Activated CD8-positive, alpha-beta memory T cell treated with anti-CD3 and anti-CD28 coated beads for 1 hour (primary cell): ENCODE measurements at places on chromosomes 3 and 15.

- DNase-seq = no peak
These were observed 312.7 kb downstream of the TLE3 start for GRCh38 chr15:69784798-69785566.

GRCh38 chr3:127629467-127630403 lies 750 bp downstream of the PODXL2 start:
- peak; percentile 8 for DNase-seq

DNA sequence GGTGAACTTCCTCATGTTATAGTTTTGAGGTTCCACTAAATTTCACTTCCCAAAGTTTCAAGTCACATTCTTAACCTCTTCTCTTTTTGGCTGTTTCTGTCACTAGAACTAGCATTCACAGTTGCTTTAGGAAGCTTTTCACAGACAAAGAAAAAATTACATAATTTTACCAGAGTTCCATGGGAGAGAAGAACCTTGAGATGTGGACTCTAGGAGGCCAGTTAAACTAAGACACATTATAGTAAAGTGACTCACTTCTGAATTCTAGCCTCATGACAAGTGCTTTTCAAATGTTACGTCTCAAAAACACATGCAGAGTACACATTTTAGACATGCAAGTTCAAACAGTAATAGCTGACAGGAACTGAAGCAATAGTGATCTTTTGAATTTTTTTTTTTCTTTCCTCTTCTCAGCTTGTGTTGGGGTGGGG lies 39.9 kb upstream of the LRTM1 start:
- no peak for DNase-seq

DNA sequence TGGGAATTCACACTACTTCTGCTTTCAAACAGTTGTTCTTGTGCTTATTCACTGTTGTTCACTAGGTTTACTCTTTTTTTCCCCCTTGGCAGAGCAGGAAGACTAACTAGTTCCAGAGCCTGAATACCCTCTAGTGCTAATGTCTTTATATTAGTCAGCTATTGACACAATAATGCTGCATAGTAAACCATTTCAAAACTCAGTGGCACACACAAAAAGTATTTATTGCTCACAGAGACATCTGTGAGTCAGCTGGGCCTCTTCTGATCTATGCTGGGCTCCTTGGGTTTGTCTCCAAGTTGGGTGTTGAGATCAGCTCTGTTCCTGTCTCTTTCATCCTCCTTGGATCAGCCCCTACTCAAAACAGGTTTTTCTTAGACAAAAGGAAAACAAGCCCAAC lies 51.1 kb downstream of the RSRC1 start:
- DNase-seq = no peak

GRCh38 chr3:188322135-188322887 lies 168.4 kb downstream of the LPP start:
- DNase-seq = no peak

DNA sequence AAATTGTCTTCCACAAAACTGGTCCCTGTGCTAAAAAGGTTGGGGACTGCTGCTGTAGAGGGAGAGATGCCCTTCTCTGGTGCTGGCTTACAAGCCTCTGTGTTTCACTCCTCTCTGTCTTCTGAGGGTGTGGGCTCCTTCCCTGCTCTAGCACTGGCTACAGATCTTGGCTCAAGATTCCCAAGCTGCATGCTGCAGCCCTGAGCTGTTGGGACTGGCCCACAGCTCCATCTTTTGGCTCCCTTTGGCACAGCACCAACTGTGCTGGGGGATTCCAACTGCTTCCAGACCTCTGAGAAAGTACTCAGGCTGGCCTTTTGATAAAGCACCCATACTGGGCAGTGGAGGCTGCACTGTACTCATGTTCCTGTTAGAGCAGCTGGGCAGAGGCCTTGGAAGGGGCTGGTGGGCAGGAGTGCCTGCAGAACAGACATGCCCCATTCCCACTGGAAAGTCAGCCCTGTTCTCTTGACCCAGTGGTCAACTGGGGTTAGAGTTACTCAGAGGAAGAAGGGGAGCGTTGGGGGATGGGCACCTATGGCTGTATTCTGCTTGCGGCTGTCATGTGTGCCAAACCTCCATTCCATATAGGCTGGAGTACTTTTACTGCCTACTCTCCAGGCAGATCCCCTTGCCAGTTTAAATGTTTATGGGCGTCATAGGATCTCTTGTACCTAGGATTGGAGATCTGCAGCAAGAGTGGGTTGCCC lies 55.7 kb downstream of the GALK2 start:
- no peak for DNase-seq

DNA sequence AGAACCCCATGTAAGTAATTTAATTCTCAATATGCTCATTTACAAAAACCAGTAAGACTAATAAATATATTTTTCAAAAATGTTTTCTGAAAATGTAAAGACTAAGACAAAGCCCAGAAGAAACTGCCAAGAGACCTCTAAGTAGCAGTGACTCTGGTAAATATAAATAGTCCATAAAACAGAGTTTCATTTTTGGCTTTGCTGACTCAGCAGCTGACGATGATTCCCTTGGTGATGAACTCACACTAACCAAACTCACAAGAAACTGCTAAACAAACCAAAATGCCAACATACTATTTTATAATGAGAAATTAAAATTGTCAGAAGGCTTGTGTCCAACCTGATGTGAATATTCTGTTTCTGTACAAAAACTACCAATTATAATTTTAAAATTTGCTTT lies 31.5 kb upstream of the IMPG2 start:
- DNase-seq = no peak

DNA sequence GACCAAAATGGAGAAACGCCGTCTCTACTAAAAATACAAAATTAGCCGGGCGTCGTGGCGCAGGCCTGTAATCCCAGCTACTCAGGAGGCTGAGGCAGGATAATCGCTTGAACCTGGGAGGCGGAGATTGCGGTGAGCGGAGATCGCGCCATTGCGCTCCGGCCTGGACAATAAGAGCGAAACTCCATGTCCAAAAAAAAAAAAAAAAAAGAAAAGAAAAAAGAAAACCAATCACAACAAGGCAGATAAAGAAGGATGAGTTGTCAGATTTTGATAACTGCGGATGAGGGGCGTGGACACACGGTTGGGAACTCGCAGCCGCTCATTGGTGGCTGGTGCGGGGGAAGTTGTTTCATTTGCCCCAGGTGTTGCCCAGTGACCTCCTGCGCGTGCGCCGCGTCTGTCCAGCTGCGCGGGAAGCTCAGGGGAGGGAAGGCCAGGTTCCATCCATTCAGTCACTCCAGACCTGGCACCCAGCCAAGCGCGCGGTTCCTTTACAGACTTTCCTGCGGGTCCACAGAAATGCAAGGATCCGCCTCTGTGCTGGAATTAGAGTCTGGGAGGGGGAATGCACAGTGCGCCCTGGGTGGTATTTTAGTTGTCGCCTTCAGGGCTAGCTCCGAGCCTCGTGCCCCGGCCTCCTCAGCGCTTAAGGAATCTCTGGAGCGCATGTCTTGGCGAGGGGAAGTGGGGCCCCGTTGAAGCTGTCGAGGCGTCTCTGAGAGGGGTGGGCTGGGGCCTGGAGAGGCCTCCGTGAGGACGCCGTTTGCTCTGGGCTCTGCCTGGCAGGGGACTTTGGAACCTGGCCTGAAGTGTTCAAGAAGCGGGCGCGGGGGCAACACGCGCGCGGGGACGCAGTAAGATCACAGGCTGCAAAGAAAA lies 708 bp upstream of the GCHFR start:
- no peak for DNase-seq

DNA sequence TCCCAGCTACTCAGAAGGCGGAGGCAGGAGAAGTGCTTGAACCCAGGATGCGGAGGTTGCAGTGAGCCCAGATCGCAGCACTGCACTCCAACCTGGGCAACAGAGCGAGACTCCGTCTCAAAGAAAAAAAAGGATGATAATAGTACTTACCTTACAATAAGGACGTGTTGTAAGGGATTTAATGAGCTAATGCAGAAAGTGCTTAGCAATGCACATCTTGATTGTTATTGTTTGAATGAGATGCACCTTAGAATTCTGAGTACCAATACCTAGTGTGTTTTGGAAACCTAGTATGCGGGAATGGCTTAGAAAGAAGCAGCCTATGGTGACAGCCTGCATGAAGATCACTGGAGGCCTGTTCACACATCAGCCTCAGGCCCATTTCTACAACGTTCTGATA lies 19.5 kb downstream of the SNUPN start:
- no peak for DNase-seq

DNA sequence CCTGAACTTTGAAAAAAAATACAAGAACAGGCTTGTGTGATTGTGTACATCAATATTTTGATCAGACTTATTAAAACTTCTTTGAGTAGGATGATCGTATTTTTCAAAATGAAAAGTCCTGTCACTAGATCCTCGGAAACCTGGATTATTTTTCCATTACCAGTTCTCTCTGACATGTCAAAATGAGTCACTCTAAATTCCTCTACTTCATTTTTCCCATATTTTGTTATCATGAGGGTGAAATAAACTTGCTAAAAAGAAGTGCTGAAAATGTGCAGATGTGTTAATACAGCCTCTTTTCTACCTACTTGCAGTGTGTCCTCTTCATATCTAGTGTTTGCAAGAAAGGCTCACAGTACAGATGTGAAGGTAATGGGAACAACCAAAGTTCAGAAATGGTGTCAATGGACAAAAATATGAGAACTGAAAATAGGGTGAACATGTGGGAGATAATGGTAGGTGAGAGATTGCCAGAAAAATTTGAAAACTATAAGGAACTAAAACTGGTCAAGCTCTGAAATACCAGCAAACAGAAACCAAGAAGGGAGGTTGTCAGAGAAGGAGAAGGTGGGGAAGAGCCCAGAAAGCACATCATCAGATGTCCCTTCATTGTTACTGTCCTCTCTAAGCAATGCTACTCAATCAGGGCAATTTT lies 108.2 kb downstream of the EOMES start:
- DNase-seq = no peak

DNA sequence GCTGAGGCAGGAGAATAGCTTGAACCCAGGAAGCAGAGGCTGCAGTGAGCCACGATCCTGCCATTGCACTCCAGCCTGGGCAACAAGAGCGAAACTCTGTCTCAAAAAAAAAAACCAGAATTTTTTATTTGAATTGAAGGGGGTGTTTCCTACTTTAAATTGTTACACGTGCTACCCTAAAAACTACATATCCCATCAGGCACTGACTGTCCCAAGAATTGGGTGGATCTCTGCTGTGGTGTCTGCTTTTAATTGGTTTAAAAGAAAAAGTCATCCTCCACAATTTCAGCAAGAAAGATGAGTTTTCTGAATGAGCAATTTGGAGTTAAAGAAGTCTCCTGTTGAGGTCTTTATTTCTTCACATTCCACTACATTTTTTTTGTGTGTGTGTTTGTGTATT lies 2.1 kb downstream of the PDIA3 start:
- DNase-seq = no peak

DNA sequence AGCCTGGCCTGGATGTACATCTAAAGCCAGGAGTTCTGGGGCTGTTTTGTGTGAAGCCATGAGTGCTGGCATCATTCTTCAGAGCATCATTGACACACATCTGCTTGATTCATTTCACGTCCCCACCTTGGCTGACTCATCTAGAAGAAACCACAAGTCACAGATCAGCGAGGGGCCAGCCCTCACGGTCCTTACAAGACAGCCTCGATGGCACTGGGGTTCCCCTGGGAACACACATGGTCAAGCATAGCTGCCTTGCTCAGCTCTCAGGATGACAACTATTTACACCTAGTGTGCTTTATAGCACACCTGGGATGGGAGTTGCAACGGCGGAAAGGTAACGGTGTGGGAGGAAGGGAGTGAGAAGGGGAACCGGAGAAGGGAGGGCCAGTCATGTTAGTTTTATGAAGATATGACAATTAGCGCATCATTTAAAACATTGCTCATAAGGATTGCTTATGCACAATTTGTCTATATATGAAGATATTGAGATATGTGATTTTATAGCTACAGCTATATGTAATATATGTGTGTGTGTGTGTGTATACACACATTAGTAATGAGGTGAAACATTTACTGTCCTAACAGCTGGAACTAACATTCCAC lies 227.1 kb downstream of the RPLP1 start:
- no peak for DNase-seq

DNA sequence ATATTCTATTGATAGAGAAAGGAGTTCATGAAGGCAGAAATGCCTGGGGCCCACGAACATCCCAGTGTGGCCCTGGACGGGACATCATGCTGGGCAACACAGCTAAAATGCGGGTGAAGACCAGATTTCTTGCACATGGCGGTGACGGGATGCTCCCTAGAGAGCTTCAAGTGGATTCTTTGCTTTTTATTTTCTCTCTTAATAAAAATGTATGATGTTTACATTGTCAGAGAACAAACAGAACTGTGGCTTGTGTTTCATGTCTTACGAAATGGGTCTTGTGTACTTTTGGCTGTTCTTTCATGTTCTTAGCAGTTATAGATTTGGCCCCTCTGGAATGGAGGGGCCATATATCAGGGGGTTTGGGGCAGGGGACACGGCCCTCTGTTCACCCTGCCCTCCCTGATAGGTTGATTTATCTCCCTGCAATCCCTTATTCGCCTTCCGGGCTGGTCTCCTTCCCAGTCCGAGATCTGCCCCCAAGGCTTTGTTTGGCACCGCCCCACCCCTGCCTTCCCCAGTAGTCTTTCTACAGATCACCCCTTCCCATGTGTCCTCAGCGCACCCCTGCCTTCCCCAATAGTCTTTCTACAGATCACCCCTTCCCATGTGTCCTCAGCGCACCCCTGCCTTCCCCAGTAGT lies 68.7 kb upstream of the CGNL1 start:
- DNase-seq = no peak

DNA sequence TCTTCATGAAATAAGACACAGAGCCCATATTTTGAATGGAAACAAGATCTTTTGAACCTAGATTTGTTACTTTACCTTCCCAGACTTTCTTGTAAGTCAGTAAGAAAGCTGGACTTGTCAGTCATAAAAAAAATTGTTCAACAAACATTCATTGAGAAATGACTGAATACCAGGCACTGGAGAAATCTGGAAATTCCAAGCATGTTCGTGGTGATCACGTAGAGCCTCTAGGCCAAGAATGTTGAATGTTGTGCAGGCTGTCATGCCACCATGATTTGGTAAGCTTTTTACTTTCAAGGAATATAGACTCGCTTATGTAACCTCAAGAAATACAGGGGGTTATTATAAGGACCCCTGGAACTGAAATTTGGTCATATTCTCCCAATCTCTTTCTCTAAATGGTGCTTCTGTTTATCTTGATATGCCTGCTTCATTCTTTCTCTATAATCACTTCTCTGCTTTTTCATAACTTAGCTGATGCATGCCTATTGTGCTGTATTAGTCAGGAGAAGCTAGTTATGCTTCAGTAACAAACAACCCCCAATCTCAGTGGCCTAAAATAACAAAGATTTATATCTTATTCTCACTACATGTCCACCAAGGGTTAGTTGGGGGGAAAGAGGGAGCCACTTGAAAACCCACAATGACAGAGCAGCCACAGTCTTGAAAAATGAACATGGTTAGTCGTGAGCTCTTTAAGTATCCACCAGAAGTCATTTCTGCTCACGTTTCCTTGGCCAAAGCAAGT lies 3.4 kb upstream of the TPM1 start:
- no peak for DNase-seq

DNA sequence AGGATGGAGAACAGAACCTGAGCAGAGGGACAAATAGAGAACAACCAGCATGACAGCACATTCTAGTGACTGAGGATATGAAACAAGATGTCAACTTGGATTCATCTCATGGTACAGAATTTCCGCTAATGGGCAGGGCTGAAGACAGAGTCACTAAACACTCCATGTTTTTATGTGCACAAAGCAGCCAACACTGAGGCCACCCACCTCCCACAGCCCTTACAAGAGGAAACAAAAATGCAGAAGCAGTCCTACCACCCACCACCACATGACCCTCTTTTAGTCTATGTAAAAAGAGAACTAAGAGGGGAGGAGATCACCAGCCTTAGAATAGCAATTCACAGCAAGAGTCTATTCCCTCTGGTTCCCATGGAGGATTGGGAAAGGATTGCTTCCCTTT lies 131.4 kb upstream of the UBE2E2 start:
- no peak for DNase-seq

- no peak for DNase-seq
These were observed 25.0 kb downstream of the ZNF654 start for GRCh38 chr3:88084097-88084501.
